ENCODE measurements at places on chromosomes 2 and 18.

DNA sequence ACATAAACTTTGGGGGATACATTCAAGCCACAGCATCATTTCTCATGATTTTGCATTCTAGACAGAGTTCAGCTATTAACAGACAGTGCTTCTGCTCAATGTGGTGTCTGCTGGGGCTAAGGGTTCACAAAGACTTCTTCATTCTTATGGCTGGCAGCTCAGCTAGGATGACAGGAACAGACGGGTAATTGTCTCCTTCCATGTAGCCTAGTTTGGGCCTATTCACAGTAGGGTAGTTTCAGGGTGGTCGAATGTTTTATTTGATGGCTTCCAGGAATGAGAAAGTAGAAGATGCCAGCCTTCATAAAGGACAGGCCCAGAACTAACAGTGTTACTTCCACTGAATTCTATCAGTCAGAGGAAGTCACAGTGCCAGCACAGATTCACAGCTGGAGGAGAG is 26.0 kb upstream of the BCL2L11 start:
- DNase-seq, result no peak

GRCh38 chr18:22711192-22711685 is 221.9 kb upstream of the RBBP8 start:
- DNase-seq, result no peak

- peak; percentile 74 for DNase-seq
Observed at GRCh38 chr2:189287982-189288521, 108.5 kb upstream of the COL5A2 start.

GRCh38 chr2:162403884-162404283 is 60.0 kb downstream of the GCA start:
- DNase-seq, result no peak

DNA sequence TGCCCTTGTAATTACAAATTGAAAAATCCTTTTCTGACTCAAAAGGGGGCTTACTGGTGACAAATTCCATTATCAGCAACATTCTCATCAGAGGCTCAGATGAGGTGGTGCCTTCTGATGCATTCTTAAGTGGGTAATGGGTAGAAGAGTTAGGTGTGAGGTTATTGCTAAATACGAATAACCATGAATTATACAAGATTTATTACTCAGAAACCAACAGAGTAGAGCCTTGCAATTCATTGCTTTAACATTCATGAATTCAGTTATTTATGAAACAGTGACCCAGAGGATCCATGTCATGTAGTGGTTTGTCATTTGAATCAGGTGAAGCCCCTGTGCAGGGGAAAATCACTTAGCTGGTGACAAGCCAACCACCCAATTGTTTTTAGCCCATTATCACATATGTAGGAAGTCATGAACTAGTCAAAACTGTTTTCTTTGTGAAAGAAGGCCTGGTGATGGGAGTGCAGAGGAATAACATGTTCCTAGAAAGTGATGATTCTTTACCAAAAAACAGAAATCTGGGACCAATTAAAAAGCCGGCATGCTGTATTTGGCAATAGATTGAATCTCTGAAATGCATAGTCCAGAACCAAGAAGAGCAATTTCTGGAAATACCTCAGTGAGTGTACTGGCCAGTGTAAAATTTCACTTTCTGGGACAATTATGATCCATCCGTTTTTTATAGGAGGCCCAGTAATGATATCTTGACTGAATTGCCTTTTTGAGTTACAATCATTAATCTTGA is 70.2 kb downstream of the CRIM1 start:
- no peak for DNase-seq

DNA sequence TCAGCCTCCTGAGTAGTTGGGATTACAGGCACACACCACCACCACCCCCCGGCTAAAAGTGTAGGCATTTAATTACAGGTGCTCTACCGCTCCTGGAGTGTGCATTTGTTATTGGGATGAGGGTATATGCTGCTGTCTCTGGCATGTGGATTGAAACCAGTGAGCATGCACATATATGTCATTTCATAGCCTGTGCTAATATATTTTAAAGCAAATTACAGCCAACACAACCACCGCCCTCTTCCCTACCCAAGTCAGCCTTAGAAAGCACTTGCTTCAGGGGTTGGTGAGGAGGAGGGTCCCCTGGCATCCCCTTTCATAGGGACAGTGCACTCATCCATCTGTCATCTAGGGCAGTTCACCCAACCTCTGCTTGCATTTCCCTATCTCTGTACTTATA is 10.5 kb upstream of the TBC1D8 start:
- DNase-seq, result no peak

GRCh38 chr2:177545143-177545542 is 152.6 kb downstream of the AGPS start:
- no peak for DNase-seq

- no peak for DNase-seq
Observed at GRCh38 chr2:98060277-98060676, 26.7 kb upstream of the VWA3B start.

GRCh38 chr2:211730215-211730614 is 808.4 kb downstream of the ERBB4 start:
- no peak for DNase-seq

GRCh38 chr2:28408764-28409599 is 16.3 kb downstream of the FOSL2 start:
- DNase-seq, result no peak

GRCh38 chr2:179226961-179227259 is 37.7 kb downstream of the SESTD1 start:
- no peak for DNase-seq

- DNase-seq, result no peak
Observed at GRCh38 chr2:7973801-7974480, 707.9 kb upstream of the ID2 start.

DNA sequence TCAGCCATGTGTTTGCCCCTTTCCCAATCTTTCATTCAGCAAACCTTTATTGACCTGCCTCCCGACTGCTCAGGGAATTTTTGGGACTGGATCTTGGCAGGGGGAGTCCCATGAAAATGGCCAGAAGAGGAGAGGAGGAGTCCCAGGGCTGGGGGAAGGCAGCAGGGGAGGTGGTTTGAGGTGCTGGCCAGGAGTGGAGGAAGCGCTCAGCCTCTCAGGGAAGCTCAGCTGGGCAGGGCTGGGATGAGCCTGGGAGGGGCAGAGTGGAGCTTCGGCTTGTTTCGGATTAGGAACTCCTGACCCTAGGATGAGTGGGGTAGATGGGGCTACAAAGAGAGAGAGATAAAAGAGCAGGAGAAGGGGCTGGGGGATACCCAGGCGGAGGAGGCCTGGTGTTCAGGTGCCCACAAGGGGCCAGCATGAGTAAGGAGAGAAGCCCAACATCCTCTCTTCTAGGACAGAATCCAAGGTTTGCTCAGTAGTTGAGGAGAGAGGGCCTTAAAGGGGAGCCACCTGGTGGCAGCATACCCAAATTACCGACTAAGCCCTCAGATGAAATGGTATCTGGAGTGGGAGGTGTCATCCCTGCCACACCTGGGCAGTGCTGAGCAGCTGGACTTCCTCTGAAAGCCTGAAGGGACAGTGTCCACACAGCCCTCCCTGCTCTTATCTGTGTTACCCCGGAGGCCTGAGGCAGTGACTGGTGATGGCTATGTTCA is 91.1 kb downstream of the INHBB start:
- no peak for DNase-seq

DNA sequence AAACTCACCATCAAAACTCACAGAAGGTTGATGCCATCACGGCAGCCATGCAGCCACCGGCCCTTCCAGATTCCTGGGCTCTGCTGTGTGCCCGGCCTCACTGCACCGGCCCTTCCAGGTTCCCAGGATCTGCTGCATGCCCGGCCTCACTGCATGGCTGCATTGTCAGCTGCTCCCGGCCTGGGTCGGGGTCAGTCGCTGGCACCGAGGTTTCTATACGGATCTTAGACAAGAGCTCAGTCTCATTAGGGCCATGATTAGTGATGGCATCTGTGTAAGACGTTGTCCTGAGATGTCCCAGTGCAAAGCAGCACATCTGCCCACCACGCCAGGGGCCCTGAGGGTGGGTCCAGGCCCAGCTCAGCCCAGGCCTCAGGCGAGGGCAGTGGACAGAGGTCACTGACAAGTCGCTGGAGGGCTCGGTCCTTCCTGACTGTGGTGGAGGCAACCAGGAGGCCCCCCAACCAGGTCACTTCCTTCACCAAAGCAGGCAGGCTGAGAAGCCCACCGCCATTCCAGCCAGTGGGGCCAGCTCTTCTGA is 29.4 kb downstream of the TMEM18 start:
- DNase-seq, result no peak

DNA sequence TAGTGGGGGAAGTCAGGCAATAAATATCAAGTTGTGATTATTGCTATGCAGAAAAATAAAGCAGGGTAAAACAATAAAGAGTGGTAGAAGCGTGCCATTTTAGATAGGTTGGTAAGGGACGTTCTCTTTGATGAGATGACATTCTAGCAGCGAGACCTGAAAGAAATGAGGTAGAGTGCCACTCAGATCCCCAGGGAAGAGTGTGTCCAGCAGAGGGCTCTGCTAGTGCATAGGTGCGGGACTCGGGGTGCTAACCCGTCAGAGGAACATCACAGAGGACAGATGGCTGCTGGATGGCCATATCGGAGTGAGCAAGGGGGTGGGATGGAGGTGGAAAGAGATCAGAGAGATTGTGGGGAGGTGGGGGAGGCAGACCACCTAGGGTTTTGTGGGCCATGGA is 16.3 kb upstream of the GTF2A1L start:
- DNase-seq, result no peak

DNA sequence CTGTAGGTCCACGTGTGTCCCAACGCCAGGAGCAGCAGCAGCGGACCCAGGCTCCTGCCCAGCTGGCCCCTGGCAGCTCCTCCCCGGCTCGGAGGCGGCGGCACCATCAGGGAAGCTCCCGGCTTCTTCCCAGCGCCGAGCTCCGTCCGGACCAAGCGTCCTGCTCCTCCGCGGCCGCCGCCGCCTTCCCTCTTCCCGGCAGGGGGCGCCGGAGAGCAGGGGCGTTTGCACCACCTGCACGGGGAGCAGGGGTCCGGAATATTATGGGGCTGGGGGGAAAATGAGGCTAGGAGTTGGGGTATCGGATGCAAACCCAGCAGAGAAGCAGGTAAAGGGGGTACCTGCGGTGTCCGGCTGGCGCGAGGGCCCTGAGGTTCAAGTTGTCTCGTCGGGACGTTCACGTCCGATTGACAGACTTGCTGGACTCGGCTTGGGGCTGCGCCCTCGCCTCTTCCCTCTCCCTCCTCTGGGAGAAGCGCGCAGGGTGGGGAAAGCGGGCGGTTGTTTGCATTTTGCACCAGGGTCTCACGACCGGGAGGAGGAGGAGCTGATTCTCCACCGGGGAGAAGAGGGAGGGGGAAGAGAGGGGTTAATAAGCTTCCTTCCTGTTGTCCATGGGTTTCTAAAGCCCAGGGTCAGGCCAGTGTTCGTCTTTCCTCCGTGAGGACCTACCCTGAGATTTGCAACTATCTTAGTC is at the start of gene CCBE1:
CCBE1 (minus strand) TSS at position 188 of the 697 bp plus-strand sequence.
- DNase-seq, result peak; percentile 74

DNA sequence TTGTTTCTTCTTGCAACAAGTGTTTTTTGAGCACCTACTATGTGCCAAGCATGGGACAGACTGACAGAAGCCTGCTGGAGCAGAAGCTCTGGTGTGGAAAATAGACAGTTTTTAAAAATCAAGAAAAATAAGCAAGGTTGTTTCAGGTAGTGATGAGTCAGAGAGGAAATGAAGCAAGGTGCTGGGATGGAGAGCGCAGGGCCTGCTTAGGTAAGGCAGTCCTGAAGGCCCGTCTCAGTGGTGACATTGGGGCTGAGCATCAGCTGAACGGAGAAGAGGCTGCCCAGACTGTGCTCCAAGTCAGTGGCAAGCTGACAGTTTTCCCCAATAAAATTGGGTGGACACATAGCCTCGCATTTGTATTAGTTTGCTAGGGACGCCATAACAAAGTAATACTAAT is 263.6 kb downstream of the SS18 start:
- DNase-seq, result no peak

- no peak for DNase-seq
Observed at GRCh38 chr18:74518456-74519295, 15.6 kb upstream of the CNDP1 start.

DNA sequence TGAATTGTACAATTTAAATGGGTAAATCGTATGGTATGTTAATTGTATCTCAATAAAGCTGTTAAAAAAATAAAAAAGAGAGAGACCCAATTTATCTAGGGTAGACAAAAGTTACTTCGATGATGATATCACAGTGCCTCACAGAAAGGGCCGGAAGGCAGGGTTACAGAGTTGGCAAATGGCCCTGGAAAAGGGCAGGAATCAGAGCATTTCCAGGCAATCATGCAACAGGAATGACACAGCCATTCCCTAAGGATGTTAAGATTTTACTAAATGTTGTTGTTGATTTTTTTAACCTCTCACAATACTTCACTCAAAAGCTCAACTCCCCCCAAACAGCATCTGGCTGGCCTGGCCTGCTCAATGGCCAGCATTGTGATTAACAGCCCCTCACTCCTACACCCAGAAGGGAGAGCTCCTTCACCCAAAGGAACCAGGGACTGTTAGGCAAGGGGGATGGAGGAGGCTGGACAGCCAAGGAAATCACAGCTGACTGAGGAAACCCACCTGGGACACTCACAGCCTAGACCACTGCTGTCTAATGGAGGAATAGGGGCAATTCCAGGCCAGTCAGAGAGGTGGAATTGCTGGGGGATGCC is 7.7 kb upstream of the SP100 start:
- peak; percentile 56 for DNase-seq

DNA sequence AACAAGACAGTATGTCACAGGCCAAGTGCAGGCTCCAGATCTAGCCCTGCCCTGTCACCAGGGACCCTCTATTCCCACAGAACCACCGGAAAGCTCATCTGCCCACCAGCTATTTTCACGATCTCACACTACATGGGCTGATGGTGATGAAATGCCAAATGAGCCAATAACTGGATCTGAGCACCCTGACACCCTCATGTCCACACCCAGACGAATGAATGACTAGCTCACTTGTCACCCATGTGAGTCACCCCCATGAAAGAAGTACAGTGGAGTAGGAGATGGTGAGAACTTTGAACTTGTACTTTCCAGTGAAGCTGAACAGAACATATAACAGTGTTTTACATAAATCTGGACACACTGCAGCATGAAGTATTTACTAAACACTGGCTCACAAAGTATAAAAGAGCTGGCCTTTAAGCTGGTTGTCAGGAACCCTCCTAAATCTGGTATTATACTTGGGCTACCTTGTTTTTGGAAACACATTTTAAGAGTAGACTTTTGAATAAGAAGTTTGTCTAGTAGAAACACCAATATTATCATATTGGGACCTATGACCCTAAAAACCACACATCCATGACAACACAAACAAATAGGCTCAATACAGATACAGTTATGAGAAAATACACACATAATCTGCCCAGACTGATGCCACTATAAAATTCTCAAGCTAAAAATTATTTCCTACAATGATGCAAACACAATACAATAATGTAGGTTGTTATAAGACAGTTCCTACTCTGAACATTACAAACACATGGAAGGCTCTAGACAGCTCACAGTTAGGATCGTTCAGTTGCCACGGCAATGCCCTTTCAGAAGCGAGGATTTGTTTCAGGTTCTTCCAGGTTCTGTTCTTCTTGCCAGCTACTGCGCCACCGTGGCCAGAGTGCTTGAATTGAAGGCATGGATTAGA is 19.0 kb downstream of the INO80C start:
- DNase-seq, result no peak

DNA sequence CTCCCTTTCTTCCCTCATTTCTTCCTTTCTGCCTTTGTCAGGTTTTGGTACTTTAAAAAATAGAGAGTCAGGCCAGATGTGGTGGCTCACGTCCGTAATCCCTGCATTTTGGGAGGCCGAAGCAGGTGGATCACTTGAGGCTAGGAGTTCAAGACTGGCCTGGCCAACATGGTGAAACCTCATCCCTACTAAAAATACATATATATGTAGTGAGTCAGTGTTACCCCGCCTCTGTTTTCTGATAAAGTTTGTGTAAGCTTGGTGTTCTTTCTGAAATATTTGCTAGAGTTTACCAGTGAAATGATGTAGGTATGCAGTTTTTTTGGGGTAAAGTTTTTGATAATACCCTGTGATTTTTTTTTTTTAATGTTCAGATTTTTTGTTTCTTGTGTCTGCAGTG is 58.8 kb downstream of the DGKD start:
- no peak for DNase-seq
